ENCODE measurements at places on chromosomes 7 and 10. TPM values are rescaled to one million over a fixed set of nuclear protein-coding genes. Genes with fewer than 3 reads are reported as not detected.

The TFPI2 gene
- not detected for total RNA-seq

The SLC39A12 gene
- not detected for total RNA-seq

The HGF gene
- total RNA-seq = not detected

The NRG3 gene
- not detected for total RNA-seq

The LRRD1 gene
- total RNA-seq = 0.42 TPM

The SEC31B gene
- 26.0 TPM for total RNA-seq

The GBX1 gene
- total RNA-seq = not detected

The DEPP1 gene
- total RNA-seq = not detected

The SLC26A3 gene
- total RNA-seq = not detected

The SFTPA2 gene
- total RNA-seq = not detected

The UCMA gene
- total RNA-seq = not detected

The CPEB3 gene
- total RNA-seq = 3.2 TPM

The INHBA gene
- not detected for total RNA-seq

The SPDYE2B gene
- not detected for total RNA-seq

The HTR7 gene
- total RNA-seq = 0.10 TPM

The GDF10 gene
- total RNA-seq = not detected

The FGFBP3 gene
- total RNA-seq = 2.7 TPM

The TMEM236 gene
- total RNA-seq = 0.06 TPM

The TLX1 gene
- not detected for total RNA-seq
